HT-29 (cell line): ENCODE measurements at places on chromosomes 3 and 15.

GRCh38 chr3:15514663-15515340 lies 6.7 kb downstream of the COLQ start:
- DNase-seq, result no peak

GRCh38 chr3:852033-852432 lies 240.8 kb upstream of the CNTN6 start:
- DNase-seq, result peak; percentile 34

GRCh38 chr3:38519651-38520050 lies 23.5 kb downstream of the EXOG start:
- DNase-seq, result no peak

- DNase-seq, result peak; percentile 68
Observed at GRCh38 chr15:40439960-40440742, 602 bp upstream of the BAHD1 start.

DNA sequence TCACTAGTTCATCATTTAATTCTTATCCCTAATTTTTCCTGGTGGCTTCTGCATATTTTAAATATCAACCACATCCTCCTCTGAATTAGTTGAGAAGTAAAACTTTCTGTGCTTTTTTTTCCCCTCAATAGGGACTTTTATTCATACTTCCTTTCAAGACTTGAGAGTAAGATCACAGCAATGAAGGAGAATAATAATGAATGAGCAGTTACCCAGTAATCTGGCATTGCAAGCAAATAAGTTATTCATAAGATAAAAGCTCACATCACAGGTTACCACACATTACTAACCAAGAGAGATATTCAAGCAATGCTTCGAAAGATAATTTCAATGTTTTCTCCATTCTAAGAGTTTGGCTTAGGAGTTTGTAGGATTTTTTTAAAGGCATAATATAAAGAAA lies 50.3 kb downstream of the BTLA start:
- no peak for DNase-seq

DNA sequence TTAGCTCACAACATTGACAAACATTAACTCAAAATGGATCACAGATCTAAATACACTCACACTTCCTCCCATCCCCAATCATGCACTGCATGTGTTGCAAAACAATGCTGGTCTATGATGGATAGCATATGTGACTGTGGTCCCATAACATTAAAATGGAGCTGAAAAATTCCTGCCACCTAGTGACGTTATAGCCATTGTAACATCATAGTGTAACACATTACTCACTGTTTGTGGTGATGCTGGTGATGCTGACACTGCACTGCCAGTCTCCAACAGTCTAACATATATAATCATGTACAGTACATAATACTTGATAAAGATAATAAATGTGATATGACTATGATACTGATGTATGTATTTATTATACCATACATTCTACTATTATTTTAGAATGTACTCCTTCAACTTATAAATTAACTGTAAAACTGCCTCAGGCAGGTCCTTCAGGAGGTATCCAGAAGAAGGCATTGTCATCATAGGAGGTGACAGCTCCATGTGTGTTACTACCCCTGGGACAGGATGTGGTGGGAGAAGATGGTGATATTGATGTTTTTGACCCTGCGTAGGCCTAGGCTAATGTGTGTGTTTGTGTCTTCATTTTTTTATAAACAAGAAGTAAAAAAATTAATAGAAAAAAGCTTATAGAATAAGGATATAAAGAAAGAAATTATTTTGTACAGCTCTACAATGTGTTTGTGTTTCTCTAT lies 41.3 kb downstream of the TXNRD3 start:
- DNase-seq, result no peak

DNA sequence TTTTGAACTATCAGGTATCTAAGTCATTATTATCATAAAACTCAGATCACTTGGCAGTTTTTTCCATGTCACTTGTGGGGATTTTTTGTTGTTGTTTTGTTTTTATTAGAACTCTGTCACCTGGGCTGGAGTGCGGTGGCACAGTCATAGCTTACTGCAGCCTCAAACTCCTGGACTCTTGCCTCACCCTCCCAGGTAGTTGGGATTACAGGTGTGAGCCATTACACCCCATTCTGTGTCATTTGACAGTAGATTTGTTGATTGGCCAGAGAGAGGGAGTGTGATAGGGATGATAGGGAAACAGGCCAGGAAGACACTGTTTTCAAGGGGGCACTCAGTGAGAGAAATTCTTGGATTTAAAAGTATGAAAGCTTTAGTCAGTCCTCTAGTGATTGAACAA lies 54.7 kb upstream of the SCAANT1 start:
- no peak for DNase-seq

GRCh38 chr15:81016489-81017068 lies 15.9 kb downstream of the TLNRD1 start:
- no peak for DNase-seq
